ENCODE measurements at places on chromosomes 7 and 10.

GRCh38 chr10:25232204-25232603 is 57.4 kb downstream of the GPR158 start:
- no peak for DNase-seq

DNA sequence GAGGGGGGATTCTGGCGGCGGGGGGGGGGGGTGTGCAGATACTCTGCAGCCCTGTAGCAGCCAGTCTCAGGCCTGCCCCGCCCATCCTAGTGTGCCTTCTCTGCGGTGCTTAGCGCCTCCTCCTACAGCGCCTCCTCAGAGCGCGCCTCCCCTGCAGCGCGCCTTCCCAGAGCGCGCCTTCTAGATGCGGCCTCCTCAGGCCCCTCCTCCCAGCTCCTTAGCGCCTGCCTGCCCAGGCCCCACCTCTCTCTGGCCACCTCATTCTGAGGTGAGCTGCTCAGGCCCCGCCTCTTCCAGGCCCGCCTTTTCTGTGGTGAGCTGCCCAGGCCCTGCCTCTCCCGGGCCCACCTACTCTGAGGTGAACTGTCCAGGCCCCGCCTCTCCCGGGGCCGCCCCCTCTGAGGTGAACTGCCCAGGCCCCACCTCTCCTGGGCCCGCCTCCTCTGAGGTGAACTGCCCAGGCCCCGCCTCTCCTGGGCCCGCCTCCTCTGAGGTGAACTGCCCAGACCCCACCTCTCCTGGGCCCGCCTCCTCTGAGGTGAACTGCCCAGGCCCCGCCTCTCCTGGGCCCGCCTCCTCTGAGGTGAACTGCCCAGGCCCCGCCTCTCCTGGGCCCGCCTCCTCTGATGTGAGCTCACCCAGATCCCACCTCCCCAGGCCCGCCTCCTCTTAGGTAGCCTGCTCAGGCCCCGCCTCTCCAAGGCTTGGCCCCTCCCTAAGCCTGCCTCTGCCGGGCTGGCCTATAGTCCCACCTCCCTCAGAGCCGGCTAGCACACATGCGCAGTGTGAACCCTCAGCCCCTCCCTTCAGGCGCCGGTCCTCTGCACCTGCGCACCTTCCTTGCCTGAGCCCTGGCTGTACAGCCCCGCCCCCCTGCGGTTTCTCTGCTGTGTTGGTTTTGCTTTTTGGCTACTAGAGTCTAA is 2.1 kb upstream of the SGCE start:
- peak; percentile 87 for DNase-seq

DNA sequence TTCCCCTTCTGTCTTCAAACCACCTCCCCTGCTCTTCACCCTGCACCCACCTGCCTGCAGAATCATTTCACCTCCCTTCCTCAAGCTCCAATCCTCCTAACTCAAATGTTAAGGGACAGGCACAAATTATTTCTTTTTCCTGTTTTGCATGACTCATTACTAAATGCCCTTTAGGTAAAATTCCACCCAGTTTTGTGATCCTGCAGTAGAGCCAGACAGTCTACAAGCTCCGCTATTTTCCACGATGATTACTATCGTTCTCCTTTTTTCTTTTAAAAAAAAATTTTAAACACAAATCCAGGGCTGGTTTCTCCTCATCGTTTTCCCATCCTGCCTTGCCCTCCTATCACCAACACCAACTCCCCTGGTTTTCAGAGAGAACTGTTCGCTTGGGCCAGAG is 186.8 kb upstream of the YAE1 start:
- no peak for DNase-seq

DNA sequence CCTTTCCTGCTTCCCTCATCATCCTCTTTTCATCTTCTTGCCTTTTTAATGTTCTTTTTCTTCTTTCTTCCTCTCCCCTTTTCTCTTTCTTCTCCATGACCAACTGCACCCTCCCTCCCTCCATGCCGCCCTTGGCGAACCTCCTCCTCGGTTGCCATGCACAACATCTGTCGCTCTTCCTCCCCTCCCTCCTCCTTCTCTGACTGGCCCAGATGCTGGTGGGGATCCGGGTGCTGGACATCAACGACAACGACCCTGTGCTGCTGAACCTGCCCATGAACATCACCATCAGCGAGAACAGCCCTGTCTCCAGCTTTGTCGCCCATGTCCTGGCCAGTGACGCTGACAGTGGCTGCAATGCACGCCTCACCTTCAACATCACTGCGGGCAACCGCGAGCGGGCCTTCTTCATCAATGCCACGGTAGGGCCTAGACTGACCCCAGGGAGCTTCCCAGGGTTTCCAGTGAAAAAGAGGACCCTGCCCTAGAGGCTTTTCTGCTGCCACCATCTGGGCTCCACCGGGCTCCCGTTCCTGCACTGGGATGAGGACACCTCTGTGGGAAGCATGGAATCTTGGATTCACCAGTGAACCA is 11.5 kb upstream of the VSIR start:
- DNase-seq = no peak

DNA sequence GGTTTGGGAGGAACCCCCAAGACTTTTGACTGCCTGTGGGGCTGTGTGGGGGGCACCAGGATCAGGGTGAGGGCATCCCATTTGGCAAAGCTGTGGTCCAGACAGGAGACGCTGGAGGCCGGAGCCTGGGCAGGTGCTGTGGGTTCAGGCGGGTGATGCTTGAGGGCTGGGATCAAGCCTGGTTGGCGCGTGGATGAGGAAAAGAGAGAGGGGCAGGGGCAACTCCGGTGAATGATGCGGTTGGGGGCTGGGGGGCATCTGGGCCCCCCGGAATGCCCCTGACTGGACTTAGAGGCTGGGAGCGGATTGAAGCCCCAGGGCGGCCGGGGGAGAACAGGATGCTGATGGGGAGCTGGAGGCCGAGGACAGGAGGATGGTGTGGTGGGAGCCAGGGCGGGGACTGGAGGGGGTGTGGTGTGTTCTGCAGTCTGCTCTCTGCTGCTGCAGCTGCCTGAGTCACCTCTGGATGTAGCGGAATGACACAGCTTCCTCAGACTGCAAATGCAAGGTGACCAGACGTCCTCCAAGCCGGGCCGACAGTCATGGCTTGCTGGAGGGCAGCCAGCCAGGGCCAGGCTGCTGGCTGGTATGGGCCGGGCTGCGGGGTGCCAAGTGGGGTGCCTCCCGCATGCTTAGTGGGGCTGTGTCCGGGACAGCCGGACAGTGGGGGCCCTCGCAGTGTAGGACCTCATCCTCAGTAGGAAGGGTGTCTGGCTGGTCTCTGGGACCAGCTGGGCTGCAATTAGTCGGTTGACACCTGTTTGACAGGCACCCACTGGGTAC is 3.2 kb downstream of the MAFK start:
- DNase-seq = no peak

GRCh38 chr10:27646604-27647175 is 98.9 kb downstream of the MKX start:
- DNase-seq = no peak

DNA sequence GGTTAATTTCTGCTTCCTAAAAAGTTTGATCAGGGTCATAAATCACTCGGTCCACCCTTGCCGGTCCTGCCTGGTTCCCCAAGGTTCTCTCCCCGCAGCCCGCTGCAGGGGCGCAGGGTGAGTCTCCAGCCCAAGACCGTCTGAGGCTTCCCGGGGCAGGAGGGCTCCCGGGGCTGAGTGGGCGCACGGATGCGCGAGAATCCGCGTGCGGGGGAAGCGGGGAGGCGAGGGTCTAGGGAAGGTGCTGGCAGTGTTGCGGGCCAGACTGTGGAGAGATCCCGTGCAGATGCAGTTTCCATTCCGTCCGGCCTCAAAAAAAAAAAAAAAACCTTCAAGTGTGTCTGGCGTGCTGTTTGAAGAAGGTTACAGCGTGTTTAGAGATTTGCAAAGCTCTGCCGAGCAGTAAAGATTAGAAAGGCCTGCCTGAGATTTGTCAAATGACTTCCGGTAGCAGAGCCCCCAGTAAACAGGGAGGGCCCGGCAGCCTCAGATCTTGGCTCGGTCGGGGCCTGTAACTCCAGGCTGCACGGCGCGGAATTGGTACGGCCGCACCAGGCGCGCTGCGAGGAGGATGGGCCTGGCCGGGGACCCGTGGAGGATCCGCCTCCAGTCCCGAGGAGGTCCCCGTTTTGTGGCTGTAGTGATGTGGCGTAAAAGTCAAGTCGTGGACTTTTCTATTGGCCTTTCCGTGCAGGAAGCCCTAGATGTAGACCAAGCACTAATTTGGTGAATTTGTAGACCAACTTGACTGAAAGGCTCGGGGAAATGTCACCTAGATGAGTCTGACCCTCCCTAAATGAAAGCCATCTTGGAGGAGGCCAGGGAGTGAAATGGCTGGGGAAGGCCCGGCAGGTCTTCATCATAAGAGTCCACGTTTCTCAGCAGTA is 293.2 kb upstream of the NFE2L3 start:
- DNase-seq = no peak

- no peak for DNase-seq
These were observed 27.8 kb upstream of the LBX1 start for GRCh38 chr10:101257084-101257483.

GRCh38 chr7:44451123-44451522 is 39.3 kb downstream of the NUDCD3 start:
- no peak for DNase-seq

- no peak for DNase-seq
These were observed 165.7 kb downstream of the PTPN20 start for GRCh38 chr10:47076949-47077361.

All from stimulated activated CD4-positive, alpha-beta T cell treated with anti-CD3 and anti-CD28 coated beads, TNF-alpha, amount 100 ng/mL, for 1 hour (primary cell).